ENCODE measurements at places on chromosomes 1 and 21.

DNA sequence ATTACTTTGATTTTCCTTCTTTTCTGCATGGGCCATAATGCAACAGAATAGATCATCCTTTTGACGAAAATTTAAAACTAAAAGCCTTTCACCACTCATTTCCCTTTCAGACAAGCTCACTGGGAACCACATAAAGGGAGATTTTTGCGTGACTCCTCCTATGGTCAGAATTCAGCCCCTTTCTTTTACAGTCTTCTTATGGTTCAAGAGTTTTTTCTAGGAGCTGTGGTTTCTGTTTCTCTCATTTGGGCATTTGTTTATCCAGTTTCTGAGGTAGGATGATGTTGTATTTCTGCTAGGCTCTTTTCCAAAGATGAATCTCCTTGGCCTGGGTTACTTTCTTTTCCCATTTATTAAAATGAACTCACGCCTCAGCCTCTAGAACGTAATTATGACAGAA is 16.9 kb downstream of the RGS1 start:
- peaks cover 34% of the 10 kb centered on the region for H3K27me3 ChIP-seq
- H3K4me1 ChIP-seq, result peaks cover 6% of the 10 kb centered on the region
- no peak overlapping the region for H3K4me3 ChIP-seq
- no peaks in the 10 kb centered on the region for H3K36me3 ChIP-seq

- peaks cover 19% of the 10 kb centered on the region for H3K36me3 ChIP-seq
- no peak overlapping the region for H3K27ac ChIP-seq
- DNase-seq, result no peak
Observed at GRCh38 chr1:110049801-110050601, 15.6 kb downstream of the STRIP1 start.

DNA sequence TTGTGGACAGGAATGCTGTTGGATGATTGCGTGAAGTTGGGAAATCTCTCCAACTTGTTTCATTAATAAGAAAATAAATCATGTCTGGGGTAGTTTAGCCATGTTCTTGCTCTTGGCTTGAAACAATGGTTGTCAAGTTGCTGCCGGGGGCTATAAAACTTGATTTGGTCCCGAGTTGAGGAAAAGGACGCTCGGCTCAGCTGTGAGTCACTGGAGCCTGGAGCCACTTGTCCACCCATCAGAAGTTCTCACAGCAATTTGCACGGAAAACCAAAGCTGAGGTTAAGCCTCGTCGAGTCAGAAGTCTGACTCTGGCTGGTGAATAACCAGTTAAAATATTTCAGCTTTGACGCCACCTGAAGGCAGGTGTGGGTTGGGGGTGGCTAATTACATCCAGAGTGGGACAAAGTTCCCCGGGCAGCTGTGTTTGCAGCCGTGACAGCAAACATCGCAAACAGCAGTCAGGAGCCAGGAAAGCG is 19.7 kb upstream of the RIPK4 start:
- H3K27me3 ChIP-seq, result peaks cover 42% of the 10 kb centered on the region
- H3K27ac ChIP-seq, result no peak overlapping the region
- H3K36me3 ChIP-seq, result peaks cover 6% of the 10 kb centered on the region
- no peak for DNase-seq

DNA sequence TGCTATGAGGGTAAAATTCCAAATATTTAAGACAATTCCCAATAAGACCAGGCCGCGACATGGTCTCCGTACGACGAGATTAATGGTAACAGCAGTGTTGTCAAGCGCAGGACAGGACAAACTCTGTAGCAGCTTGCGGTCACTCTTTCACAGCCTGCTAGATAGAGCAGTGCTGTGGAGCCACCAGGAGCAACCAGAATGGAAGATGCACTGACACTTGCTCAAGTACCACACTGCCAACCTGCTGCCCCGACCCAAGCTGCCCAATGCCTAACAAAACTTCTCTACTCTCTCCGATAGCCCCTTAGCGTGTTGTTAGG is 636 bp downstream of the WARS2 start:
- peaks cover 2% of the 10 kb centered on the region for H3K36me3 ChIP-seq
- H3K27ac ChIP-seq, result no peak overlapping the region
- no peaks in the 10 kb centered on the region for H3K27me3 ChIP-seq
- no peak overlapping the region for H3K4me3 ChIP-seq
- DNase-seq, result no peak
- peaks cover 14% of the 10 kb centered on the region for H3K4me1 ChIP-seq

- no peaks in the 10 kb centered on the region for H3K27me3 ChIP-seq
- H3K4me1 ChIP-seq, result no peaks in the 10 kb centered on the region
- no peak overlapping the region for H3K4me3 ChIP-seq
- no peaks in the 10 kb centered on the region for H3K36me3 ChIP-seq
- H3K27ac ChIP-seq, result no peak overlapping the region
Observed at GRCh38 chr1:216173376-216173995, 249.8 kb downstream of the USH2A start.

DNA sequence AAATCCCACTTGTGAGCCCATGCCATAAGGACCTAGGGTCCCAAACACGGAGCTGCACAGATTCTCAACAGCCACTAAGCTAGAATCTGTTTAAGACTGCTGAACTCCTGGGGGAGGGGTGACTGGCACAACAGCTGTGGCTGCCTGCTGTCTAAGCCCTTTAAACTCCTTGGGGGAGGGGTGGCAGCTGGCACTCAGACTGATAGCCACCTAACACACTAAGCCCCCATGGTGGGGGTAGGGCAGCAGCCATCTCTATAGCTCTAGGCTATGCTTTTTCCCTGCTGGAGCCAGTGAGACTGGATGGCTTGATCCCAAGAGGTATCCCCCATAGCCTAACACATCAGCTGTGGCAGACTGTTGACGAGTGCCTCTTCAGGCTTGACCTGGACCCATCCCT is 73.3 kb upstream of the FMO3 start:
- no peak for DNase-seq
- H3K36me3 ChIP-seq, result no peaks in the 10 kb centered on the region
- no peak overlapping the region for H3K27ac ChIP-seq
- H3K27me3 ChIP-seq, result peaks cover 22% of the 10 kb centered on the region
- H3K4me1 ChIP-seq, result no peaks in the 10 kb centered on the region

- H3K36me3 ChIP-seq, result no peaks in the 10 kb centered on the region
- peaks cover 18% of the 10 kb centered on the region for H3K27me3 ChIP-seq
- no peak overlapping the region for H3K27ac ChIP-seq
- no peak for DNase-seq
Observed at GRCh38 chr1:175873290-175873935, 130.0 kb upstream of the TNR start.

GRCh38 chr1:106957795-106958194 is 98.7 kb upstream of the PRMT6 start:
- no peaks in the 10 kb centered on the region for H3K4me1 ChIP-seq
- no peak overlapping the region for H3K4me3 ChIP-seq
- no peaks in the 10 kb centered on the region for H3K36me3 ChIP-seq
- no peak for DNase-seq
- no peak overlapping the region for H3K27ac ChIP-seq

DNA sequence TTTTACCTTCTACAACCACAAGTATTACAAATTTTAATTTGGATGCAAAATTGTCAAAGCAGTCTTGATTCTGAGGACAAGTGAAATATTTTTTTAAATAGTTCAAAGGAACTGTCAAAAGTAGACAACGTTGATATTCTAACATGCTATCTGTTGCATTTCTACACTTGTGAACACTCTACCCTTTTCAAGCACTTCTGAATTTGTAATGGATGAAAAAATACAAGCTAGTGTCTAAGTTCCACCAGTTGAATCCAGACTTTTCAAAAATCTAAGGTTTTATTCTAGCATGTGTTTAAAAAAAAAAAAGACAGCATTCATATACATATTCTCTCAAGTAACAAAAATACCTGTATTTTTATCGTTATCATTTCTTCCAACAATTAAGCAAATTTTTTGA is 2.1 kb downstream of the ARID4B start:
- no peaks in the 10 kb centered on the region for H3K27me3 ChIP-seq
- peak overlapping the region; percentile 99 for H3K4me3 ChIP-seq
- no peak overlapping the region for H3K27ac ChIP-seq
- H3K36me3 ChIP-seq, result peaks cover 14% of the 10 kb centered on the region
- no peak for DNase-seq

GRCh38 chr1:56074007-56074651 is 505.2 kb downstream of the PLPP3 start:
- H3K27ac ChIP-seq, result no peak overlapping the region
- no peaks in the 10 kb centered on the region for H3K27me3 ChIP-seq
- H3K4me1 ChIP-seq, result no peaks in the 10 kb centered on the region
- H3K36me3 ChIP-seq, result no peaks in the 10 kb centered on the region

GRCh38 chr1:58755468-58755872 is 28.4 kb downstream of the JUN start:
- DNase-seq, result no peak
- H3K36me3 ChIP-seq, result no peaks in the 10 kb centered on the region
- peak overlapping the region; percentile 51 for H3K27ac ChIP-seq
- peaks cover 34% of the 10 kb centered on the region for H3K4me1 ChIP-seq
- H3K27me3 ChIP-seq, result no peaks in the 10 kb centered on the region

GRCh38 chr21:17537299-17537698 is 24.5 kb downstream of the CXADR start:
- DNase-seq, result no peak
- peaks cover 5% of the 10 kb centered on the region for H3K36me3 ChIP-seq
- no peak overlapping the region for H3K27ac ChIP-seq
- H3K4me1 ChIP-seq, result peaks cover 7% of the 10 kb centered on the region
- H3K27me3 ChIP-seq, result peaks cover 43% of the 10 kb centered on the region
- H3K4me3 ChIP-seq, result no peak overlapping the region

DNA sequence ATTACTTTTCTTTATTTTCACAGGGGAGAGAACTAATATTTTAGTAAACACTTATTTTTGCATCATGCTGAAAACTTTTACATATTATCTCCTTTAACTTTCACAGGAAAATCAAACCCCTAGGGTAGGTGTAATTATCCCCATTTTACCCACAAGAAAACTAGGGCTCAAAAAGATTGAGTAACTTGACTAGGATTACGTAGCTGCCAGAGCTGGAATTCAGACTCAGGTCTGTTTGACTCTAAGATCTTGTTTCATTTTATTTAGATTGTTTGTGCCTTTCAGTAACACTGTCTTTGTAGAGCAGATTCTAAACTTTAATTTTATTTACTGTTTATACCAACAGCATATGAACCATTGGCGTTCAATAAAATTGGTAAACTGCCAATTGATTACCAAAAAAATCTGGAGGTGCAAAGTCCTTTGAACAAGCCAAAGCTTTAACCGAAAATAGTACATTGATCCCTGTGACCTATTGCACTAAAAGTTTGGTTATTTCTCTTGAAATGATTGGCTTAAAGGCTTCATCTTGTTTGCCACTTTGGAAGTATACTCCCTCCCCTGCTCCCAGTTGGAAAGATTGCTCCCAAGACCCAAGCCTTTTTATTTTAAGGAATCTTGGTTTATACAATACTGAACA is 71.0 kb upstream of the WDR26 start:
- H3K27me3 ChIP-seq, result no peaks in the 10 kb centered on the region
- H3K4me3 ChIP-seq, result no peak overlapping the region
- DNase-seq, result no peak
- no peak overlapping the region for H3K27ac ChIP-seq
- peaks cover 9% of the 10 kb centered on the region for H3K4me1 ChIP-seq

DNA sequence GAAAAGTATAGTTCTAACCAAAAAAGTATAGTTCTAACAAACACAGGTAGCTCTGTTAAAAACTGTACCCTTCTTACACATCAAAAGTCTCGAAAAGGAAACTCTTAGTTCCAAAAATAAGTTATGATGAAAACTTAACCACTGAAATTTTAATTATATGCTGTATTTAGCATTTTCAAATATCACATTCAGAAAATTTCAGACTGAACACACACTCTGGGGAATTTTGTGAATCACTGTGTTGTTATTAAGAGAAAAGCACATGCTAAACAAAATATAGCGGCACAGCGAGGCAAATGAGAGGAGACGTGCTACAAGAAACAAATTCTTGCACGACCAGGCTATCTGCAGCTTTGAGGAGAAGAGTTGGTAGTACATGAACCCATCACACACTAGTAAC is 30.4 kb downstream of the VAV3 start:
- H3K27me3 ChIP-seq, result no peaks in the 10 kb centered on the region
- DNase-seq, result no peak
- peak overlapping the region; percentile 56 for H3K27ac ChIP-seq
- peaks cover 4% of the 10 kb centered on the region for H3K36me3 ChIP-seq
- H3K4me3 ChIP-seq, result peak overlapping the region; percentile 68

DNA sequence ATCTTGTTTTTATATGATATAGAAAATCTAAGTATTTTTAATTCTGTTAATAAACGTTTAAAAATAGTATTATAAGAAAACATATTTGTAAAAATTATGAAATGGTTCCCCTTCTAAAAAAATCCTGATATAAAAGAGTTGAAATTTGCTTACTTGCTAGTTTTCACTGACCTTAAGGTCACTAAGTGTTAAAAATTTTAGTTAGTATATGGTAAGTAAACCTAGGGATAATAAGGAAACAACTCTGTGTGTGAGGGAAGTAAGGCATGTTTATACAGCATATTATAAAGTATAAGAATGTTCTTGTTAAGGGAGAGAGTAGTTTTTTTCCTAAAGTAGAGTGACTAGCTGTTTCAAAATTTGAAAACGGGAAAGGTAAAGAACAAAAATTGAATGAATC is 130.9 kb upstream of the LYPLAL1 start:
- no peaks in the 10 kb centered on the region for H3K36me3 ChIP-seq
- H3K4me1 ChIP-seq, result no peaks in the 10 kb centered on the region
- H3K27me3 ChIP-seq, result no peaks in the 10 kb centered on the region
- no peak overlapping the region for H3K4me3 ChIP-seq
- no peak for DNase-seq

GRCh38 chr21:42117967-42118780 is 47.1 kb downstream of the UMODL1 start:
- no peak overlapping the region for H3K4me3 ChIP-seq
- H3K4me1 ChIP-seq, result peaks cover 13% of the 10 kb centered on the region
- H3K36me3 ChIP-seq, result peaks cover 2% of the 10 kb centered on the region
- peaks cover 80% of the 10 kb centered on the region for H3K27me3 ChIP-seq

GRCh38 chr21:15754640-15755039 is 24.9 kb downstream of the USP25 start:
- no peaks in the 10 kb centered on the region for H3K27me3 ChIP-seq
- peaks cover 43% of the 10 kb centered on the region for H3K4me1 ChIP-seq
- DNase-seq, result no peak
- peaks cover 4% of the 10 kb centered on the region for H3K36me3 ChIP-seq
- H3K4me3 ChIP-seq, result peak overlapping the region; percentile 34

- DNase-seq, result no peak
- no peaks in the 10 kb centered on the region for H3K27me3 ChIP-seq
- no peak overlapping the region for H3K4me3 ChIP-seq
- H3K27ac ChIP-seq, result peak overlapping the region; percentile 72
- peaks cover 9% of the 10 kb centered on the region for H3K36me3 ChIP-seq
- peaks cover 27% of the 10 kb centered on the region for H3K4me1 ChIP-seq
Observed at GRCh38 chr1:154931940-154932487, 4.5 kb downstream of the PMVK start.

DNA sequence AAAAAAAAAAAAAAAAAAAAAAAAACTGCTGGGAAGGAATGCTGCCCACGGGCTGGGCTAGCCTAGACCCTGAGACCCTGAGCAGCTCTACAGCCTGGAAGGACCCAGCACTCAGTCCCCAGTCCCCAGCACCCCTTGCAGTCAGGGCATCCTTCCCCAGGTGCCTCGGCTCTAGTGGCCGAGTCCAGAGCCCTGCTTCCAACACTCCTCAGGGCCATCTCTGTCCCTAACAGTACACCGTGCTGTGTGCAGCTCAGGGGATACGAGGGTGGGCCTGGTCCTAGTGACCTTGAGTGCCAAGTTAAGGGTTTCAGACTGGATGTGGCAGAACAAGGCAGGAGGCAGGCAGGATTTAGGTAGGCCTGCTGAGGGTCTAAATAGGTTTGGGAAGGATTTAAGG is 50.2 kb upstream of the LRP8 start:
- no peak for DNase-seq
- no peak overlapping the region for H3K4me3 ChIP-seq
- H3K27ac ChIP-seq, result no peak overlapping the region
- no peaks in the 10 kb centered on the region for H3K36me3 ChIP-seq
- peaks cover 28% of the 10 kb centered on the region for H3K27me3 ChIP-seq

Data from T-helper 17 cell (primary cell).